SHP77 treated with DMSO at 0.1 percent for 48 hours (cell line): ENCODE measurements at places on chromosomes 16 and 17.

- no peak for DNase-seq
Measured at GRCh38 chr16:56388209-56388608, 37.1 kb downstream of the AMFR start.

GRCh38 chr17:63181856-63182255 lies 215.8 kb downstream of the TANC2 start:
- no peak for DNase-seq

DNA sequence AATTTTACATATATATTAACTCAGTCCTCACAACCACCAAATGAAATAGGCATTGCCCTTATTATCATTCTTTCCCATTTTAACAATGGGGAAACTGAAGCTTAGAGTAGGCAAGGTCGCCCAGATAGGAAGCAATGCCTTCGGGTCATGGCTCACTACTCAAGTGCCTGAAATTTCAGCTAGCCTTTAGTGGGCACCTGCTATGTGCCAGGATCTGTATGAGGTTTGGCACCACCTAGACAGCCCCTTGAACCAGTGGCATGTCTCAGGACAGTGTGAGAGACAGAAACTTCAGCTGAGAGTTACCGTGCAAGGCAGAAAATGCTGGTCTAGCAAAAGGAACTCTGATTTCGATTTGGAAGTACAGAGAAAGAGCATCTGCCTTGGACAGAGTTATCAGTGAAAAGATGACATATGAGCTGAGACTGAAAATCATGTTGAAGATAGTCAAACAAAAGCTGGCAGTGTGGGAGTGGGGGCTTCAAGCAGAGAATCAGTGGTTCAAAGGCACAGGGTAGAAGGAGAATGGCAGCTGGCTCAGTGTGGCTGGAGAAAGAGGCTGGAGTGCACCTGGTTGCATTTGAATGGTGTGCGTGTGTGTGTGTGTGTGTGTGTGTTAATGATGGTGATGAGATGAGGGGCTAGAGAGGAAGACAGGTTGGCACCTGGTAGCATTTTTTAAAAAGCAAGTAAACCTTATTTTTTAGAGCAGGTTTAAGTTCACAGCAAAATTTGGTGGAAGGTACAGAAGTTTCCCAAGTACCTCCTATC lies 29.1 kb downstream of the CDH13 start:
- DNase-seq = no peak

DNA sequence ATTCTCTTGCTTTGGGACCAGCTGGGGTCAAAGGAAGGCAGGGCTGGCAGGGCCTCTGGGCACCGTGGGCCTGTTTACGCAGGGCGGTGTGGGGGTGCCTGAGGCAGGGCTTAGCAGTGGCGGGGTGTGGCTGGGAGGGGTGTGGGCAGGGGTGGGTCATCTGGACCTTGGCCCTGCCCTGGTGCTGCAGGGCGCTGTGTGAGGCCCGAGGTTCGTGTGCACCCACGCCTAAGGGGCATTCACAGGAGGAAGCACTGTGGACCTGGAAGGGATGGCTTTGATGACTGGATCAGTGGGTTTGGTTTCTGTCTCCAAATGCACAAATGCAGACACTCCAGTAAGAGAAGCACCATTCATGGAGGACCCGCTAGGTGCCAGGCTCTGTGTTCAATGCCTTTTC lies 37.3 kb downstream of the BCO1 start:
- no peak for DNase-seq

- peak; percentile 8 for DNase-seq
Measured at GRCh38 chr17:45789874-45790273, 5.8 kb downstream of the CRHR1 start.

GRCh38 chr16:84985079-84986065 lies 26.0 kb downstream of the ZDHHC7 start:
- DNase-seq = no peak

GRCh38 chr16:87860553-87861299 lies 8.6 kb downstream of the SLC7A5 start:
- peak; percentile 74 for DNase-seq

- no peak for DNase-seq
Measured at GRCh38 chr16:5073279-5073629, 1.6 kb downstream of the ALG1 start.

DNA sequence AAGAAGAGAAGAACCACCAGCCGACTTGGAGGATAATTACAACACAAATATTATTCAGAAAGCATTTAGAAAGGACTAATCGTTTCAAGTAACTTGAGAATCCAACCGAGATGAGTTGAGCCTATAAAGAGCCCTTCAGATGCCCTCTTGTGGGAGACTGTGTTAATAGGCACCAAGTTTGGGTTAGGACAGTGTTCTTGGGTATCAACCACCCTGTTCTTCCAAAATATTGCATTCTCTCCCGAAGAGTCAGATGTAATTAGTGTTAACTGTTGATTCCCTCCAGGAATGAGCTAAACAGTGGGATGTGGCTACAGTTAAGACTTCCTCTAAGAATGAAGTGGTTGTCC lies 87.8 kb upstream of the NOL11 start:
- DNase-seq = no peak

- peak; percentile 60 for DNase-seq
Measured at GRCh38 chr17:40551879-40552768, 13.1 kb downstream of the CCR7 start.

DNA sequence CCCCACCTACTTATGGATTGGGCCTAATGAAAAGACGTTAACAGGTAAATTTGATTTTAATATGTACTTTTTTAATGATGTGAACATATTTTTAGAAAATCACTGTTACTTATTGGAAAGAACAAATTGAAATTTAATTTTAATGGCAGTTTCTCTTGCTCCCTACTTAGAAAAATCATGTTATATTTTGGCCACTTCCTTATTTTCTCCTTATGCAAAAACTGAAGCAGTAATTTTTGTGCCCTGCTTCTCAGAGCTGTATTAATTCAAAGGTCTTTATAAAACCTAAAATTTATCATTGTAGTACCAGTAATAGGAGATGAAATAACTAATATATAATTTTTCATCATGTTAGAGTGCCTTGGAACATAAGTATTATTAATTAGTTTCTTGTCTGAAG lies 2.8 kb downstream of the ZPBP2 start:
- DNase-seq = no peak

GRCh38 chr16:22900863-22901262 lies 86.9 kb downstream of the HS3ST2 start:
- no peak for DNase-seq

DNA sequence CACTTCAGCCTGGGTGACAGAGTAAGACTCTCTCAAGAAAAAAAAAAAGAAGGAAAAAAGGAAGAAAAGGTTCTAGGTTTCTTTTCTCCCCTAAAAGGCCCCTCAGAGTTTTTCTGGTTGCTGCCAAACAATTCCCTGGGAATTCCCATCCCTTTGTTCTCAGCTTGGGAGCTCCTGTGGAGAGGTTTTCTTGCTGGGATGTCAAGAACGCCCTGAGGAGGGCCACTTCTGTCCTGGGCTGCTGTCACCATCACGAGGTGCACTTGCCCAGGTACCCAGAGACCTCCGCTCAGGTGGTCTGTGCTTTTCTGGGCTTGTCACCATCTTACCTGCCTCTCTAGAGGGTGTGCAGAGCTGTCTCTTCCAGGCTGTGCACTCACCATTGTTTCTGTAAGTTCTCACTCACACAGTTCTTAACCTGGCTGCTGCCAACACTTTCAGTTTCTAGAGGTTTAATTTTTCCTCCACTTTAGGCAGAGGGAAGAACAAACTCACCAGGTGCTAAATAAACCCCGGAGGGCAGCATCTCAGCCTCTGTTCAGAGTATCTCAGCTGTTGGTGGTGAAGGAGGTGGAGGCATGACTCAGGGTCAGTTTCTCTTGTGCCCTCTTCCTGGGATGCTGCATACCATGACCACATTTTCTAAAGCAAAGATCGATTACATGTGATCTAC lies 2.4 kb upstream of the COX6A2 start:
- no peak for DNase-seq

GRCh38 chr16:88471115-88471514 lies 18.0 kb downstream of the ZFPM1 start:
- DNase-seq = no peak

- no peak for DNase-seq
Measured at GRCh38 chr17:50766222-50767023, 895 bp downstream of the ANKRD40CL start.

DNA sequence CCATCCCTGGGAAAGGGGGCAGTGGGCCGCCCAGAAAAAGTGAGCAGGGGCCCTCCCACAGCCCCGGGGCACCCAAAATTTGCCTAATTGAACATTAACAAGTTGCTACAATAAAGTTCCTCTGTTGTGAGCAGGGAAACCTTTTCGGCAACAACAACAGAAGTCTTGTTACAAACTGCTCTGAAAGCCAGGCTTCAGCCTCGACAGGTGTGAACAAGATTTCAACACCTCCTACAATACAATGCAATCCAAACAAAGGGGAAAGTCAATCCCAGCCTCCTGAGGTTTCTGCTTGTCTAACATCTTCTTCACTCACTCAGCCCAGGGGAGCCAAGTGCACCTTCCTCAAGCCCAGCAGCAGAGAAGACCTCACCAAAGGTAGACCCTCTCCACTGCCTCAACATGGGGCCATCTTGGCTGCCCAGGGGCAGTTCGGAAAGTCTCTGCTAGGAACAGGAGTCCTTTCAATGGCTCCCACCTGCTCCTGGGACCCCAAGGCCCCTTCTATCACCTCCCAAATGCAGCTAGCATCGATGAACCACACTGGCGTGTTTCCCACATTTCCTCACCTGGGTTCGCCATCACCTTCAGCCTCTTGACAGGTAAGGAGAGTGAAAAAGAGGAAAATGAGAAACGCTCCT lies 19.1 kb downstream of the ZFHX3 start:
- DNase-seq = no peak

- DNase-seq = no peak
Measured at GRCh38 chr17:66687570-66688284, 147.2 kb upstream of the CACNG5 start.

DNA sequence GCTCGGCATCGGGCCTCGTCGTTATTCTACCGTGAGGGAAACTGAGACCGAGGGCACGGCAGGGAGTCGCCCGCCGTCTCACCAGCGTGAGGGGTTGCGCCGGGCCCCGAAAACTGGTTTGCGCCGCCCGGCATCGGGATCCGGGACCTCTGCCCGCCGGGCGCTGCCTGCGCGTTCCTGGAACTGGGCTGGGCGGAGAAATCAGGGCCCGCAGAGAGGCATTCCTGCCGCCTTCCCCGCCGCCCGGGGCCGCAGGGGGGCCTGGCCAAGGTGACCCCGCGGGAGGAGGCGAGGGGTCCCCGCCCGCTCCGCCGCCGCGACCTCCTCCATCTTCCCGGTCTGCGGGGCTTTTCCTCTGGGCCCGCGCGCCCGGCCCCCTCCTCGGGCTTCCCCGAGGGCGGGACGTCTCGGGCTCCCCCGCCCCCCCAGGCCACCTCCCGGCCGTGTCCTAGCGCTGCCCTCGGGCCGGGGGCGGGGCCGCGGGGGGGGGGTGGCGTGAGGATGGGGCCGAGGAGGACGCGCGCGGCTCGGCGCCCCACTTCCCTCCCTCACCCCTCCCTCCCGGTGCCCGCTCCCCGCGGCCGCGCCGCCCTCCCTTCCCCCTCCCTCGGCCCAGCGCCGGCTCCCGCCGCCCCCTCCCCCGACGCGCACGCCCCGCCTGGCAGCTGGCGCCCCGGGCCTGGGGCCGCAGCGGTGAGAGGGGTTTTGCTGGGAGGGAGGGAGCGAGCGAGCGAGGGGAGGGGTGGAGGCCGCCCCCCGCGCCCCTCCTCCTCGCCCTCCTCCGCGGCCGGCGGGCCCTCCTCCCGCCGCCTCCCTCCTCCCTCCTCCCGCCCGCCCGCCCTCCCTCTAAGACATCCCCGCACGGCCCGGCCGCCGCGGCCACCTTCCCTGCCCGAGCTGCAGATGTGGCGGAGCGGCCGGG lies at the start of gene GLIS2:
GLIS2 (plus strand) TSS at position 882 of the 922 bp plus-strand sequence. CDS start 16,214 bp downstream, outside the sequence.
- DNase-seq = peak; percentile 21
